ENCODE measurements at places on chromosomes 4 and X. TPM values are rescaled to one million over a fixed set of nuclear protein-coding genes. Genes with fewer than 3 reads are reported as not detected.

Gene GPC3
- total RNA-seq, result 28.2 TPM

GRCh38 chr4:84622959-84623358 is 40.0 kb downstream of the CDS1 start:
- no peak for DNase-seq

- DNase-seq, result no peak
Measured at GRCh38 chr4:113584407-113585150, 177.0 kb downstream of the CAMK2D start.

DNA sequence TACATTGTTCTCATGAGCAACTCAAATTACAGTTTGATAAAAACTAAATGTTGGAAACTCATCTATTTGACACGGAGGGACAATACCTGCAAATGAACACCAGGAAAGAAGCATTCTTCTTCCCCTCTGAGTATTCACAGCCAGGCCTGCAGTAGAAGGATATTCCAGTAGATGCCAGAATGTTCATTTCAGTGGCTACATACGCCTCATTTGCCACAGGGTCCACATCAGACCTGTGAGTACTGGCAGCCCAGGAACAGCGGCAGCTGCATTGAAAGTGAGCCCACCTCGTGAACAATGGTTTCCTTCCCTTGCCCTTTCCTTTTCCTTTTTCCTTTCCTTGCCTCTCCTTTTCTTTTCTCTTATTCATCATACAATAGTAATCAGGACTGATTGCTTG is 81.1 kb upstream of the NEIL3 start:
- DNase-seq, result no peak

Gene NHS
- total RNA-seq, result 11.9 TPM

Gene L1CAM
- 2.2 TPM for total RNA-seq

GRCh38 chr4:159282944-159283343 is 180.1 kb downstream of the RAPGEF2 start:
- no peak for DNase-seq

DNA sequence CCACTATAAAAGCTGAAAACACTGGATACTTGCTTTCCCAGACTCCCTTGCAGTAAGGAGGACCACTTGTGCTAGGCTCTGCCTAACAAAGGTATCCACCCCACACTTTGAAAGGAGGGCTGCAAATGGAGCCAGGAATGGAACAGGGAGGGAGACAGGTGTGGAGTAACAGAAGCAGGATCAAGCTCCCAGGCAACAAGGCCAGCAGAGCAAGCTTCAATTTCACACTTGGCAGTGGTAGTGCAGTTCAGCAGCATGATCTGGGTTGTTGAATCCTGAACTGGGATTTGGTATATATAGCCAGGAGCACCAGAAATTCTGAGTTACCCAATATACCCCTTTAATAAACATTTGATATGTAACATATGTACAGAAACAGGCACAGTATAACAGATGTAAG is 9.8 kb downstream of the LAMP2 start:
- DNase-seq, result no peak

DNA sequence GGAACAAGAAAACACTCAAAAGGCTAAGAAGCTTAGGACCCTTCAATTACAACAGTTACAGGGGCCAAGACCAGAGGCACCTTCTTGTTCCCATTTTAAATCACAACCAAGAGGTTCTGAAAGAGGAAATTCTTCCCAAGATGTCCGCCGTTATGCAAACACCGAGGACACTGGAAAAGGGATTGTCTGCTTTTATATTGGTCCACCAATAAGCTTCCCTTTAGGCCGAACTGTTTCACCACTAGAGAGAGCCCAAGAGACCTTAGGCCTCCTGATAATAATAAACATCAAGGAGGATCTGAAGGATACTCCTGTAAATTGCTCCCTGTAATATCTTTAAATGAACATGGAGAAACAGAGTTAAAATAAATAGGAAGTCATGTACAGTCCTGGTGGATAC is 92.6 kb upstream of the NLRP2B start:
- DNase-seq, result no peak

Gene TRAM1L1
- total RNA-seq, result 5.1 TPM

GRCh38 chr4:84870398-84871163 is 95.9 kb downstream of the WDFY3 start:
- DNase-seq, result no peak

Gene ADAMTS3
- 4.9 TPM for total RNA-seq

Gene ITM2A
- 81.1 TPM for total RNA-seq

DNA sequence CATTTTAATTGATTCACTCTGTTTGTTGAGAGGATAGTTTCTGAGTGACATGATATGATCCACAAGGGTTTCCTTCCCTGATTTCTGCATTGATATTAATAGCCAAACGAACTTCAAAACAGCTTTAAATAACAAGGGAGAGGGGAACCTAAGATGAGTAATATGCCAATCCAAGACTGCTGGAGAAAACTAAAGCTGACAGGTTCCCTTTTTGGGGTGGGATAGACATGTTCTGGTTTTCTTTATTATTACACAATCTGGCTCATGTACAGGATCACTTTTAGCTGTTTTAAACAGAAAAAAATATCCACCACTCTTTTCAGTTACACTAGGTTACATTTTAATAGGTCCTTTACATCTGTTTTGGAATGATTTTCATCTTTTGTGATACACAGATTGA is 182.2 kb downstream of the AR start:
- DNase-seq, result no peak

Gene GYPE
- 0.67 TPM for total RNA-seq

DNA sequence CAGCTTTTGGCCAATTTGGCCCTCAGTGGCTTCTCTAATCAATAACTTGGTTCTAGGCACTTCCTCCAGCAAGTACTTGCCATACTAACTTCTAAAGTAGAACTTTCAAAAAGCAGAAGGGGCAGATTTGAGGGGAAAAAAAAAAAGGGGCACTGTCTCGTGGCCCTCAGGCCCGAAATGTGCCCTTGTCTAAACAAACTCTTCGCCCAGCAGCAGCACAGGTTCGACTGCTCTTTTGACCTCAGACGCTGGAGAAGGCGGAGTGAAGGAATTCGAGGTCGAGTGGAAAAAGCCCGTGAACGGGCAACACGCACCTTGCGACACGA is 775 bp downstream of the GRPEL1 start:
- DNase-seq, result no peak

GRCh38 chrX:146754268-146754667 is 55.3 kb upstream of the CXorf51B start:
- DNase-seq, result peak; percentile 10

DNA sequence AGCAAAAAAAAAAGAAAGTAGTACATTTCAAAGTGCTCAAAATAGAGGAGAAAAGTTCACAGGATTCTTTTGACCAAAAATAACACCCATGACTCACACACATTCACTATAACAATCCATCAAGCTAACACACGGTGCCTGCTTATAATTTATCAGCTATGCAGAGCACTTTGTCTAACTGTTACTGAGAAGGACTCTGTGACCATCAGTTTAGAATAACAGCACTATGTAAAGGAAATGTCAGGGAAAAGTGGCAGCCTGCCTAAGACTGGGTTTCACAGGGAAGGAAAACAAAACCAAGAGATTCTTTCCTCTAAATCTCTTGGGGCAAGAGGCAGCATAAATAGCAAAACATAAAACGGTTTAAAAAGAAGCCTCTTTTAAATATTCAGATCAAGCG is 54.8 kb downstream of the CCDC149 start:
- DNase-seq, result no peak
